ENCODE measurements at places on chromosomes 6 and 20.

- H3K27me3 ChIP-seq, result no peaks in the 10 kb centered on the region
- H3K4me1 ChIP-seq, result peaks cover 2% of the 10 kb centered on the region
- H3K4me3 ChIP-seq, result no peak overlapping the region
Measured at GRCh38 chr6:19554356-19555225, 282.6 kb upstream of the ID4 start.

GRCh38 chr6:119348748-119349360, 707 bp downstream of the MAN1A1 start:
- peak overlapping the region; percentile 94 for H3K27ac ChIP-seq
- no peaks in the 10 kb centered on the region for H3K36me3 ChIP-seq
- peak overlapping the region; percentile 97 for H3K4me3 ChIP-seq
- H3K27me3 ChIP-seq, result no peaks in the 10 kb centered on the region

GRCh38 chr6:125985979-125986300, 400 bp upstream of the TRMT11 start:
- H3K4me3 ChIP-seq, result peak overlapping the region; percentile 83
- DNase-seq, result no peak
- peak overlapping the region; percentile 88 for H3K27ac ChIP-seq
- H3K27me3 ChIP-seq, result no peaks in the 10 kb centered on the region
- H3K36me3 ChIP-seq, result no peaks in the 10 kb centered on the region
- H3K4me1 ChIP-seq, result no peaks in the 10 kb centered on the region

DNA sequence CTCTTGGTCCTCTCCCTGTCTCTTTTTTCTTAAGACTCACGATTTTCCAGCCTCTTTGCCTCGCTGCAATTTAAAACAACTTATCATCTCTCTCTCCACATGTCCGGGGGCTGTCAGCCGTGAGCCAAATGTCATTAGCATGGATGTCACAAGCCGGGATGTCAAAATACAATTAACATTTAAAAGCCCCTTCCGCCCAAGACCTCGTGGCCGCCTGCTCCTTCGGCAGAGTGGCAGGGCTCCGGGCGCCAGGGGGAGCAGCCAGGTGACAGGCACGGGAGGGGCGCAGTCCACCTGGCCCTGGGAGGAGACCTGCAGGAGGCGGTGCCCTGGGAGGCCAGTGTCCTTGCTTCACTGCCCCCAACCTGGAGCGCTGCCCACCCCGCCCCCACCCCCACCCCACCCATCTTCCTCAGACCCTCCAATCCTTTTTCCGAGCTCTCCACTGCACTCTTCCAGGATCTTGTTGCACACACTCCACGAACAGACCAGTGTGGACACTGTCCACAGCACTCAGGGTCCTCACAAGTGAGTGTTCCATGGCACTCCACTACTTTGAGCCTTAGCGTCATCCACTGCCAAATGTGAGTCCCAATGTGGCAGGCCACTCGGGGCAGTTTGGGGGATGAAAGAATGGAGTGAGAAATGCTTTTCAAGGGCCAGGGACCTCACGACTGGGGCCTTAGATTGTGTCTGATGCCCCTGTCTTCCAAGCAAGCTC, 5.6 kb upstream of the GRM4 start:
- no peaks in the 10 kb centered on the region for H3K36me3 ChIP-seq
- peaks cover 14% of the 10 kb centered on the region for H3K27me3 ChIP-seq
- peak; percentile 43 for DNase-seq
- no peak overlapping the region for H3K4me3 ChIP-seq
- peaks cover 2% of the 10 kb centered on the region for H3K4me1 ChIP-seq
- H3K27ac ChIP-seq, result no peak overlapping the region

- no peak overlapping the region for H3K27ac ChIP-seq
- no peak for DNase-seq
- no peaks in the 10 kb centered on the region for H3K36me3 ChIP-seq
- H3K4me3 ChIP-seq, result no peak overlapping the region
Measured at GRCh38 chr20:62748311-62748710, 39.7 kb downstream of the NTSR1 start.

DNA sequence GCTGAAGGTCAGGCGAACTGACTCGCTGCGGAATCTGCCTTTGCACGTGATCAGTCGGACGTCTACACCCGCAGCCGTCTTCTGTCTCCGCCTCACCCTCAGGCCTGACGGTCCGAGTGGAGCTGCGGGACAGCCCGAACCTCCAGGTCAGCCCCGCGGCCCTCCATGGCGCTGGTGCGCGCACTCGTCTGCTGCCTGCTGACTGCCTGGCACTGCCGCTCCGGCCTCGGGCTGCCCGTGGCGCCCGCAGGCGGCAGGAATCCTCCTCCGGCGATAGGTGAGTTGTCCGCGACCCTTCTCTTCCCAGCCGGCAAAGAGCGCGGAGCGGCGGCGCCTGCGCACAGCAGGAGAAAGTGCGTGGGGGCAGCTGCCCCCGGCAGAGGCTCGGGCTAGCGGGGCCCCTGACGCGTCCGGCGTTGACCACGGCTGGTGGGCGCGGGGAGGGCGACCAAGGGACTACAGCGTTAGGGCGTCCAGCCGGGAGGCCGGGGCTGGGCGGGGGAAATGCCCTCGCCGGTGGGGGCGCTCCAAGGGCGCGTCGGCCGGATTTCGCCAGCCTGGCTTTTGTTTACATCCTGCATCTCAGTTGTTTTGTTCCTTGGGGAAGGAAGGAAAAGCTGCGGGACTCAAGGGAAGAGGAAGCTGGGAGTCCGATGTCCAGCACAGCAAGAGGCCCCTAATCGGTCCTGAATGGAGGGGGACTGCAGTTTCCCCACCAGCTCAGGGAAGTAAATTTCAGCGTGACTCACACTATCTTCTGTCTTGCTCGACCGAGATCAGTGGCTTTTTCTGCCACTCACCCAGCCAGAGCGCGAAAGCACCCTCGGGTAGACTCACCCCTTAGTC, at the start of gene SMPDL3A:
Gene SMPDL3A (plus strand): TSS at position 77 of the 846 bp plus-strand sequence. CDS start 89 bp downstream, at position 166.
- no peaks in the 10 kb centered on the region for H3K27me3 ChIP-seq
- H3K4me3 ChIP-seq, result peak within 1 kb of the TSS; percentile 80
- no peaks in the 10 kb centered on the region for H3K36me3 ChIP-seq
- peak; percentile 10 for DNase-seq

DNA sequence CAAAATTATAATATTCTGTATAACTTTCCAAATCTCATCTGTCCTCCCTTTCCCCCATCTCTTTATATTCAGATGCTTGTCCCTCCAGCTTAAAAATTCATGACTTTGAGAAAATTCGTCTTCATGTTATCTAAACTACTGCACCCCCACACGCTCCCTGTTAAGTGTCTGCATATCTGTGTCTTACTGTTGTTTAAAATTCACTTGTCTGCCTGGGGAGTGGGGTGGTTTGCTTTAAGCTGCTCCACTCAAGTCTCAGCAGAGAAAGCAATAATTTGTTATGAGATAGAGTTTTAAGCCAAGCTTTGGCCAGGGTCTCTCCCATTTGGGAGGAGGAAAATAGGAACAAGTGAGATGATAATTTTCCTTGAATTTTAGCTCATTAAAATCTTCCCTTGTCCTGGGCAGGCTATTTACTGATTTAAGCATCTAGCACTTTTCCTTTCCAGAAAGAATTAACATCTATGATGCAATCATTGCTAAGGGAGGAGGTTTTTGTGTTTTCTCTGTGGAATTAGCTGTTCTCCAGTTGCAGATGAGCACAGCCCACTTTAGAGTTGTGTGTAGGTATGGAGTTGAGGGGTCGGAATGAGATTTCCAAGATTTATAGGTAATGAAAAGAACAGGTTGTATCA, 36.8 kb downstream of the MTHFD1L start:
- H3K27ac ChIP-seq, result no peak overlapping the region
- H3K4me3 ChIP-seq, result no peak overlapping the region
- DNase-seq, result no peak
- H3K27me3 ChIP-seq, result no peaks in the 10 kb centered on the region

GRCh38 chr6:3402310-3403237, 54.3 kb downstream of the SLC22A23 start:
- no peaks in the 10 kb centered on the region for H3K4me1 ChIP-seq
- DNase-seq, result no peak
- no peak overlapping the region for H3K4me3 ChIP-seq
- H3K36me3 ChIP-seq, result no peaks in the 10 kb centered on the region
- no peak overlapping the region for H3K27ac ChIP-seq

DNA sequence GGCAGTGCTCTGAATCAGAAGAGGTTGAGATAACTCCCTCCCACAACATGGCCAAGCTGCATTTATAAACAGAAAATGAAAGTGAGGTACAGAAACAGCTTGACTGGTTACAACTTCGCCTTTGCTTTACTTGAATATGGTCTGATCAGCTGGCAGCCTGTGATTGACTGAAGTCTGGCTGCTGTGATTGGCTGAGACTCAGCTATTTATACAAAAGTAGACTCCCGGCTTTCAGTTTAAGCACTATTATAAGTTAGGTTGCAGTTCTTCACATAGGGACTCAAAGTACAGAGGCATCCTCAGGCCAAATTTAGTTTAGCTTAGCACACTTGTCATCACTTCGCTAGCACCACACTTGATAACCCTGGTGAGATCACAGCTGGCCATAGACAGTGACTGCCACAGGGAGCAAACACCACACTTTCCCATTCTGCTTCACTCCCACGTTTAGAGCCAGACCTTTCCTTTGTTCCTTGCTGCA, 362.6 kb downstream of the EPM2A start:
- H3K27me3 ChIP-seq, result no peaks in the 10 kb centered on the region
- H3K4me1 ChIP-seq, result no peaks in the 10 kb centered on the region
- H3K27ac ChIP-seq, result peak overlapping the region; percentile 25
- DNase-seq, result no peak

GRCh38 chr6:32298632-32299336, 72.9 kb downstream of the TSBP1 start:
- H3K36me3 ChIP-seq, result no peaks in the 10 kb centered on the region
- DNase-seq, result no peak
- no peak overlapping the region for H3K4me3 ChIP-seq
- H3K27me3 ChIP-seq, result no peaks in the 10 kb centered on the region

DNA sequence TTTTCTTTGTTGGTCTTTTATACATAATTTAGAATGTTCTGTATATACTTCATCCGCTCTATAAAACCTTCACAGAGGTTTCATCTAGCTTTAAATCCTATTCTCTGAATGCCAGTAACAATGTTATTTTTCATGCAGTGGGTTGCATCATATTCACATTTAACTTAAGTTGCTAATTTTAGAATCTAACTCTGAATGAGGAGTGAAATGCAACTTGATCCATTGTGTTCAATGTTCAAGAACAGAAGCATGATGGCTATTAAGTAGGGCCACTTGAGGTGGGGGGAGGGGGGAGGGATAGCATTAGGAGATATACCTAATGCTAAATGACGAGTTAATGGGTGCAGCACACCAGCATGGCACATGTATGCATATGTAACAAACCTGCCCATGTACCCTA, 224.5 kb downstream of the NKAIN2 start:
- DNase-seq, result no peak
- H3K36me3 ChIP-seq, result no peaks in the 10 kb centered on the region
- H3K4me1 ChIP-seq, result no peaks in the 10 kb centered on the region
- no peak overlapping the region for H3K27ac ChIP-seq

GRCh38 chr6:56419191-56419590, 171.8 kb upstream of the COL21A1 start:
- H3K27me3 ChIP-seq, result no peaks in the 10 kb centered on the region
- no peak overlapping the region for H3K4me3 ChIP-seq
- no peak overlapping the region for H3K27ac ChIP-seq

- H3K4me1 ChIP-seq, result no peaks in the 10 kb centered on the region
- H3K27me3 ChIP-seq, result no peaks in the 10 kb centered on the region
- H3K36me3 ChIP-seq, result no peaks in the 10 kb centered on the region
- no peak overlapping the region for H3K4me3 ChIP-seq
Measured at GRCh38 chr6:118683881-118684872, 32.8 kb upstream of the CEP85L start.
